Activated T-cell treated with anti-CD3 and anti-CD28 coated beads, Interleukin-2, amount 50 U/mL, for 72 hours (primary cell): ENCODE measurements at places on chromosomes 3 and 15. TPM values are rescaled to one million over a fixed set of nuclear protein-coding genes. Genes with fewer than 3 reads are reported as not detected.

DNA sequence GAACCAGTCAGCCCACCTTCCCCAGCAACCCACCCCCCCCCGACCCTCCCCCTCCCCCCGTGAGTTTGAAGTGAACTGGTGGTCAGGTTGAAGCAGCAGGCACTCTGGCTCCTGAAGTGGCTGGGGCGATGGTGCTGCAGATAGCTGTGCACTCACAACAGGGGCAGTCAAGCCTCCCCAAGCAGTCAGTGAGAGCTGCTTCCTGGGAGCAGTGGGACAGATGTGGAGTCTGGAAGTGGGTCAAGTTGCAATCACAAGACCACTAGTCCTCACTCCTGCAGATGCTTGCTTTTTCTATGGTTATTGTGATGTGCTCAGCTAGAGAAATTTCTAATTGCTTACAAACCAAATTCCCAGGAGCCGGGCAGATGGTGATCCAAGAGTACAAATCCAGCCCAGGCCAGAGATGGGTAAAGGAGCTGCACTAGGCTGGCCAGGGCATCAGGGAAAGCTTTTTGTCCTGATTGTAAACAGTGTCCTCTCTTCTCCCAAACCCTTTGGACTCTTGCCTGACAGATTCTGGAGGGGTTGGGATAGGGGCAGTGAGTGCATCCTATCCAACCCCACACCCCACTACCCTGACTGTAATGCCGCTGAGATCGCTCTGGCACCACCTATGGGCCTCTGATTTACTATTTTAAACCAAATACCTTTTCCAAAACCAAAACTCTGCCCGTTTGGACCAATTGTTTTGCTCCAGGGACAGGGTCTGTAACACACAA, 9.8 kb upstream of the CLPX start:
- no peaks in the 10 kb centered on the region for H3K4me1 ChIP-seq
- no peak overlapping the region for H3K4me3 ChIP-seq
- DNase-seq: no peak
- no peak overlapping the region for H3K27ac ChIP-seq

- no peak overlapping the region for H3K27ac ChIP-seq
- H3K4me1 ChIP-seq: peaks cover 24% of the 10 kb centered on the region
- H3K27me3 ChIP-seq: peaks cover 13% of the 10 kb centered on the region
Measured at GRCh38 chr3:189947068-189947467, 173.6 kb downstream of the P3H2 start.

DNA sequence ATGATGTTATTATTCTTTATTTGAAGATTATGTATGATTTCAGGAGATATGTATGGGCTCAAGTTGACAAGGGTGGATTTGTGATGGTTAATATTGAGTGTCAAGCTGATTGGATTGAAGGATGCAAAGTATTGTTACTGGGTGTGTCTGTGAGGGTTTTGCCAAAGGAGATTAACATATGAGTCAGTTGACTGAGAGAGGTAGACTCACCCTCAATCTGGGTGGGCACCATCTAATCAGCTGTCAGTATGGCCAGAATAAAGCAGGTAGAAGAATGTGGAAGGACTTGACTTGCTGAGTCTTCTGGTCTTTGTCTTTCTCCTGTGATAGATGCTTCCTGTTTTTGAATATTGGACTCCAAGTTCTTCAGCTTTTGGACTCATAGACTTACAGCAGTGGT, 973.7 kb downstream of the MCTP2 start:
- H3K4me1 ChIP-seq: no peaks in the 10 kb centered on the region
- H3K27me3 ChIP-seq: no peaks in the 10 kb centered on the region
- no peak overlapping the region for H3K27ac ChIP-seq

- no peaks in the 10 kb centered on the region for H3K36me3 ChIP-seq
- no peak overlapping the region for H3K4me3 ChIP-seq
Measured at GRCh38 chr3:160999274-160999673, 105.9 kb downstream of the B3GALNT1 start.

GRCh38 chr3:169923189-169923588, 11.8 kb downstream of the SAMD7 start:
- no peaks in the 10 kb centered on the region for H3K4me1 ChIP-seq
- no peaks in the 10 kb centered on the region for H3K36me3 ChIP-seq
- H3K4me3 ChIP-seq: no peak overlapping the region
- DNase-seq: no peak

PPARG gene
- 1.4 TPM for total RNA-seq

DNA sequence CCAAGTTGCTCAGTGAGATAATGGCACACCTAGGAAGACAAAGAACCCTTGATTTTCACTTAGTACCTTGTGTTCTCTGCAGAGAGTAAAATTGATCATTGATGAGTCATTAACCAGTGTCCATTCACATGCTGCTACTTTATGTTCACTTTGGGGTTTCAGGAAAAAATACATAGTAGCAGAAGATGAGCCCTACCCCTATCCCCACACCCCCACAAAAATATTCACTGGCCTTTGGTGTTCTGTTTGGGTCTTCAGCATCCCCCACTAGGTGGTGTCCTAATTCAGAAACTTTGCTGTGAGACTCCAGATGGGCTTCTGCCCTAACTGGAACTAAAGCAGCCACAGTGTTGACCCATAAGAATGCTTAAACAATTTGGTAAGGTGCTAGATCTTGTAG, 178.8 kb downstream of the KLHL25 start:
- H3K27me3 ChIP-seq: no peaks in the 10 kb centered on the region
- H3K4me3 ChIP-seq: no peak overlapping the region
- peak overlapping the region; percentile 24 for H3K27ac ChIP-seq
- peaks cover 6% of the 10 kb centered on the region for H3K36me3 ChIP-seq
- H3K4me1 ChIP-seq: peaks cover 17% of the 10 kb centered on the region

CLDN11 gene
- not detected for total RNA-seq

- H3K27me3 ChIP-seq: no peaks in the 10 kb centered on the region
- no peak overlapping the region for H3K27ac ChIP-seq
- no peaks in the 10 kb centered on the region for H3K4me1 ChIP-seq
- H3K36me3 ChIP-seq: no peaks in the 10 kb centered on the region
- H3K4me3 ChIP-seq: no peak overlapping the region
Measured at GRCh38 chr3:174094669-174095068, 697.1 kb downstream of the NLGN1 start.

- no peaks in the 10 kb centered on the region for H3K36me3 ChIP-seq
- no peak for DNase-seq
- H3K4me3 ChIP-seq: no peak overlapping the region
- peaks cover 15% of the 10 kb centered on the region for H3K27me3 ChIP-seq
Measured at GRCh38 chr3:13092621-13093617, 19.7 kb upstream of the IQSEC1 start.

- H3K36me3 ChIP-seq: no peaks in the 10 kb centered on the region
- peak; percentile 24 for DNase-seq
- no peak overlapping the region for H3K27ac ChIP-seq
- H3K4me1 ChIP-seq: no peaks in the 10 kb centered on the region
- H3K27me3 ChIP-seq: peaks cover 28% of the 10 kb centered on the region
Measured at GRCh38 chr3:59212128-59212779, 162.4 kb upstream of the CFAP20DC start.

GRCh38 chr15:69225355-69226022, 65.1 kb downstream of the GLCE start:
- DNase-seq: no peak
- no peaks in the 10 kb centered on the region for H3K4me1 ChIP-seq
- no peak overlapping the region for H3K27ac ChIP-seq
- H3K36me3 ChIP-seq: peaks cover 7% of the 10 kb centered on the region
- H3K4me3 ChIP-seq: no peak overlapping the region
- H3K27me3 ChIP-seq: no peaks in the 10 kb centered on the region

GPR149 gene
- not detected for total RNA-seq

STX19 gene
- total RNA-seq: not detected

EXD1 gene
- total RNA-seq: not detected

DNA sequence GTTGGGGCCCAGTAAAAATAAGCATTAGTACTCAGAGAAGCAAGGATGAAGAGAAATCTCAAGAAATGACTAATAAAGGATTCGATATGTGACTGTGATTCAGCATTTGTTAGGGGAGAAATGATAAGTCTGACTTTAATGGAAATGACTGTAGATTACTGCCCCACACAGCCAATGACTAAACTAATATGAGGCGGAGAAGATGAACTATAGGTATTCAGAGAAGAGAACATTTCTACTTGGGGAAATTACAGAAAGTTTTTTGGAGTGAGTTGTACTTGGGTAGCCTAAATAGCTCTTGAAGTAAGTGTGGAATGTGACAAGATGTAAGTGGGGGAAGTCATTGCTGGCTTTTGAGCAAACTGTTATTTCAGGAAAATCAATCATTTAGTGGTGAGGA, 380.0 kb downstream of the PDCD6IP start:
- peaks cover 4% of the 10 kb centered on the region for H3K4me1 ChIP-seq
- DNase-seq: no peak
- no peaks in the 10 kb centered on the region for H3K27me3 ChIP-seq
- H3K36me3 ChIP-seq: no peaks in the 10 kb centered on the region

RBP2 gene
- total RNA-seq: not detected

DNA sequence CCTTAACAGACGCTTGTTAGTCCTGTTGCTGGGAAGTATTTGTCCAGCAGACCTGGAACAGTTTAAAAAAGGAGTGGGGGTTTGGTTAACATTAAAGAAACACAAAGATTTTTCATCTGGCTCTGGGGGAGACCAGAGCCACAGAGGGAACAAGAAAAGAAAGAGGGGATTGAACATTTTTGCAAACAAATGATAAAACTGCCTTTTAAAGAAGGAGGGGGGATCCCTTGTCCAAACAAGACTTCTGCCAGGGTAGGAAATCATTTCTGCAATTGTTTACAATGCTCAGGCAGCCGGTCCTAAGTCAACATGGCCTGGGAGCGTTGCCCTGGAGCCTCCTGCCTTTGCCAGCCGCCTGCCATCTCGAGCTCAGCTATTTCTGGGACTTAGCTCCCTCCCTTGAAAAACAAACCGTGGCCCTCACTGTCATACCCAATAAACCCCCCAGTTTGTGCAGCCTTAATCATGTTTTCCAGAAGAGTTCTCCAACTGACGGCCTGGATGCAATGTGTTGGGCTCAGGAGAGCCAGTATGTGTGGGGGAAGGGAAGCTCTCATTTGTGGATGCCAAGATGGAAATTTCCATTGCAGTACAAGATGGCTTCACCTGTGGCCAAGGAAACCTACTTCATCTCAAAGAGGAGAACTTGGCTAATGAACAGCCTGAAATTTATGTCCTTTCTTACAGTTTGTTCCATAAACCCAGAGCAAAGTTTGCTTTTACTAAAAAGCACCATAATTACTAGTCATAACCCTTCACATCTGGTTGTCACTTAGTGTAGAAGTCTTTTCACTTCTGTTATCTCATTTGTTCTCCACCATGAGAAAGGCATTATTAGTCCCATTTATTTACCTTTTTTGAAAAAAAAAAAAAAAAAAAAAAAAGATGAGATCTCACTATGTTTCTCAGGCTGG, 75.9 kb upstream of the RNU6-1 start:
- no peak overlapping the region for H3K4me3 ChIP-seq
- H3K36me3 ChIP-seq: no peaks in the 10 kb centered on the region
- no peaks in the 10 kb centered on the region for H3K4me1 ChIP-seq
- H3K27ac ChIP-seq: no peak overlapping the region
- no peaks in the 10 kb centered on the region for H3K27me3 ChIP-seq

PCOLCE2 gene
- total RNA-seq: not detected

DNA sequence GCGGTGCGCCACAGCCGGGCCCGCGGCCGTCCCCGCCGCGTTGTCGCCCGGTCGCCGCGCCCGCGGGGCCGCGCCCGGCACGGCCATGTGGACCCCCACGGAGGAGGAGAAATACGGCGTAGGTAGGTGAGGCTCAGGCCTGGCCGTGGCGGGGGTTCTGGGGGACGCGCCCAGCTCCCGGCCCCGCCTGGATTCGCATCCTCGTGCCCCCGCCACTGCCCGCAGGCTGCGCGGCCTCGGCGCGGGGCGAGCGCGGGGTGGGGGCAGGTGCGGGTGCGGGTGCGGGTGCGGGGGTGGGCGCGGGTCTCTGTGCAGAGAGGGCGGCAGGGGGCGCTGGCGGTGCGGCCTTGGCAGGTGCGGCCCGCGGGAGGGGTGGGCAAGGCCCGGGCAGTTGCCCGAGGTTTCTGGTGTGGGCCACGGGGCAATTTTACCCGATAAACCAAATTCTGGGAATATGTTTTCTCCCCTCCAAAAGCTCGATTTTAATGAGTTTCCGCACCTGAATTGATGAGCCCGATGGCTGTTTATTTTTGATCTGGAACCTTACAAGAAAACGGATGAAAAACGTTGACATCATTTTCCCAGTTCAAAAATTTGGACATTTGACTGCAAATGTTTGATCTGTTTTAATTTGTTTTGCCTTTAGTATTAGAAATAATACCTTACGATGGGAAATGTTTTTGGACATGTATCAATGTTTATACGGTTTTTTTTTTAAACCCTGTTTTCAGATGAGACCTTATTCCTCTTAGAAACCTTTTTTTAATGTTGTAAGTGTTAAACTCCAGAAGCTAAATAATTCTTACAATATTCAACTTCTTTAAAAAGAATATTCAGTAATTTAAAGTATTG, 678 bp downstream of the DOCK3 start:
- H3K36me3 ChIP-seq: peaks cover 3% of the 10 kb centered on the region
- peaks cover 18% of the 10 kb centered on the region for H3K4me1 ChIP-seq
- peak overlapping the region; percentile 80 for H3K4me3 ChIP-seq
- DNase-seq: peak; percentile 85

TEX9 gene
- 1.2 TPM for total RNA-seq

DNA sequence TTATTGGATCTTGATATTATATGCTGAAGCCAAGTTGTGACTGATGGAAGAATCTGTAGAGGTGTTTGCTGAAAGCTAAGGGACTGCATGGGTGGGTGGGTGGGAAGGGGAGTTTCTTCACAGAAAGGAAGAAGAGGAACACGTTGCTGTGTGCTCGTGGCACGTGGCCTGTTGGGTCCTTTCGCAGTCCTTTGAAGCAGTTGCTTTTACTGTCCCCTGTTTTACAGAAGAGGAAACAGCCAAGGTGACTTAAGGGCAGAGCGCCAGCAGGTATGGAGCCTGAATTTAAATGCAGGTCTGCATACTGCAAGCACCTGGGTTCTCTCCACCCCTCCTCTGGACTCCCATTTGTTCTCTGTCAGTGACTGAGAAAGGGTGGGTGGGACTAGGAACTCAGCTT, 59.4 kb upstream of the PRR23C start:
- H3K36me3 ChIP-seq: no peaks in the 10 kb centered on the region
- no peak overlapping the region for H3K27ac ChIP-seq
- no peak overlapping the region for H3K4me3 ChIP-seq
- no peak for DNase-seq
- no peaks in the 10 kb centered on the region for H3K27me3 ChIP-seq

EIF2A gene
- 131 TPM for total RNA-seq

CCDC54 gene
- total RNA-seq: not detected
